MM.1S (cell line): ENCODE measurements at places on chromosomes 7 and 10.

- DNase-seq: no peak
- H3K36me3 ChIP-seq: no peaks in the 10 kb centered on the region
- H3K27me3 ChIP-seq: peaks cover 53% of the 10 kb centered on the region
- no peak overlapping the region for H3K4me3 ChIP-seq
- no peaks in the 10 kb centered on the region for H3K4me1 ChIP-seq
Measured at GRCh38 chr10:133173860-133174640, 14.0 kb downstream of the KNDC1 start.

GRCh38 chr10:121838149-121838548, 89.7 kb downstream of the ATE1 start:
- H3K27me3 ChIP-seq: no peaks in the 10 kb centered on the region
- no peak overlapping the region for H3K4me3 ChIP-seq
- no peak overlapping the region for H3K27ac ChIP-seq
- no peaks in the 10 kb centered on the region for H3K4me1 ChIP-seq
- no peaks in the 10 kb centered on the region for H3K36me3 ChIP-seq

GRCh38 chr10:16847644-16848043, 30.4 kb upstream of the RSU1 start:
- H3K4me3 ChIP-seq: no peak overlapping the region
- no peak overlapping the region for H3K27ac ChIP-seq
- no peaks in the 10 kb centered on the region for H3K4me1 ChIP-seq
- no peaks in the 10 kb centered on the region for H3K27me3 ChIP-seq

GRCh38 chr7:31885171-31885570, 185.0 kb downstream of the PDE1C start:
- no peak overlapping the region for H3K27ac ChIP-seq
- H3K4me3 ChIP-seq: no peak overlapping the region
- no peak for DNase-seq
- no peaks in the 10 kb centered on the region for H3K36me3 ChIP-seq

GRCh38 chr10:47335906-47336305, 12.3 kb upstream of the RBP3 start:
- H3K27ac ChIP-seq: no peak overlapping the region
- H3K4me1 ChIP-seq: no peaks in the 10 kb centered on the region
- H3K36me3 ChIP-seq: no peaks in the 10 kb centered on the region
- no peaks in the 10 kb centered on the region; the same call in 1 of the 2 replicates for H3K27me3 ChIP-seq
- no peak overlapping the region for H3K4me3 ChIP-seq

DNA sequence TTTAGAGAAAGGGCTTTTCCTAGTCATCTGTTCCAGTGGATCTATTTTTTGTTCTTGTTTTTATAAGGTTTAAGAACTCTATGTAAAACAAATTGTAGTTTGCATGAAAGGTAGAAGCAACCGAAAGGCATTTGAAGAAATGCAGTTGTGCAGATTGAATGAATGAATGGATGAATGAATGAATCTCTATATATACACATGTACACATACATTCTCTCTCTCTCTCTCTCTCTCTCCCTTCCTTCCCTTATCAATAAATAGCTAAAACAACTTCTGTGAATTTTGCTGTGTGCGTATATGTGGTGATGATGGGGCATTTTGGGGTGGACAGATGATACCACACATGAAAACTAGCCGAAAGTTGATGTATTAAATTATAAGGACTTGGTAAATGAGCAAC, 32.4 kb downstream of the ANLN start:
- H3K4me3 ChIP-seq: no peak overlapping the region
- H3K27me3 ChIP-seq: no peaks in the 10 kb centered on the region
- no peak overlapping the region for H3K27ac ChIP-seq
- no peak for DNase-seq
- H3K4me1 ChIP-seq: no peaks in the 10 kb centered on the region

GRCh38 chr10:52517012-52517411, 202.9 kb downstream of the DKK1 start:
- H3K27ac ChIP-seq: no peak overlapping the region
- no peaks in the 10 kb centered on the region for H3K27me3 ChIP-seq
- no peak overlapping the region for H3K4me3 ChIP-seq
- DNase-seq: no peak

GRCh38 chr10:49165821-49166483, 22.2 kb downstream of the TMEM273 start:
- H3K36me3 ChIP-seq: no peaks in the 10 kb centered on the region
- no peak for DNase-seq
- H3K4me1 ChIP-seq: no peaks in the 10 kb centered on the region

GRCh38 chr7:46776790-46777189, 805.1 kb downstream of the TNS3 start:
- no peaks in the 10 kb centered on the region for H3K36me3 ChIP-seq
- DNase-seq: peak; percentile 26
- no peaks in the 10 kb centered on the region for H3K4me1 ChIP-seq
- H3K27ac ChIP-seq: no peak overlapping the region
- H3K27me3 ChIP-seq: no peaks in the 10 kb centered on the region
